ENCODE measurements at places on chromosomes 1 and 21.

- DNase-seq, result peak; percentile 51
Observed at GRCh38 chr1:85201340-85202091, 700 bp upstream of the SYDE2 start.

GRCh38 chr1:8733484-8733883 is 84.0 kb downstream of the RERE start:
- DNase-seq, result no peak

DNA sequence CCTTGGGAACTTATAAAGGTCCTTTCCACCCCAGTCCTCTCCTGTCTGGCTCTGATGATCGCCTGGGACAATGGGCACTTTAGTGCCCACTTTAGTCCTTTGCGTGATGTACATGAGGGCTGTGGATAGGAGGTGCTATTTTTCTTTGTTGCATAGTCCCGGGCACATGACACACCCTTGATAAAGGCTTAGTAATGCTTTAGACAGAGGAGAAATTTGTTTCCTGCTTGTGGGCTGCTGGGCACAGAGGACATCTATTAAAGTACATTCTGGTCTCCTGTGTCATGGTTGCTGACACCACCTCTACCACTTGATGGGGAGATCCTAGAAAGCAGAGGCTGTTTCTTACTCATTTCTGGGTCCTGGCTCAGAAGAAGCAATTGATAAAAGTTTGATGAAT is 5.4 kb upstream of the KNCN start:
- no peak for DNase-seq

GRCh38 chr1:163656095-163656759 is 334.5 kb downstream of the NUF2 start:
- DNase-seq, result no peak

- DNase-seq, result no peak
Observed at GRCh38 chr1:70441392-70442035, 30.4 kb downstream of the CTH start.

- DNase-seq, result no peak
Observed at GRCh38 chr1:17690906-17691634, 64.1 kb upstream of the ACTL8 start.

DNA sequence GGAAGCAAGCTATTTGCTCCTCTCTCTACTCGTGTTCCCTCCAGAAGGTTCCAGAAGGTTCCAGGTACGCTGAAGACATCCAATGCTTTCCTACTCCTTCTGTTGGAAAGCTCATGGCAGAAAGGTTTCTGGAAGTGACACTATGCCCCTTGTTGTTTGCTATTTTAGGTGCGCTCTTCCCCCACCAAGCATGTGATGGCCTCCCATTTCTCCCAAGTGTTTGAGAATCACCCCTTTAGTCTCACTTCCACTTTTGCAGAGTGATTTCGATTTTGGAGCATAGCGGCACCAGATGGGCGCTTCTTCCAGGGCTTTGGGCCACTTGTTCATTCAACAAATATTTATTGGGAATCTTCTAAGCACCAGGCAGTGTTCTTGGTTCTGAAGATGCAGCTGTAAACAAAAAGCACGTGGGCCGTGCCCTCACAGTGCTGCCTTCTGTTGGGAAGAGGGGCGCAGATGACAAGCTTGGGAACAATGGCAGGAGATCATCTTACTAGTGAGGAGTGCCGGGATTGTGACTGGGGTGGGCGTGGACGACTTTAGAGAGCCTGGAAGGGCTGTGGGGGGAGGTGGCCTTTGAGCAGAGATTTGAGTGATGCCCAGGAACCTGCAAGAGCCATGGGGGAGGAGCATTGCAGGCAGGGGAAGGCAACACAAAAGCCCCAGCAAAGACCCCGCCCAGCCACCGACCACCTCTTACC is 43.0 kb upstream of the TARDBP start:
- DNase-seq, result no peak

DNA sequence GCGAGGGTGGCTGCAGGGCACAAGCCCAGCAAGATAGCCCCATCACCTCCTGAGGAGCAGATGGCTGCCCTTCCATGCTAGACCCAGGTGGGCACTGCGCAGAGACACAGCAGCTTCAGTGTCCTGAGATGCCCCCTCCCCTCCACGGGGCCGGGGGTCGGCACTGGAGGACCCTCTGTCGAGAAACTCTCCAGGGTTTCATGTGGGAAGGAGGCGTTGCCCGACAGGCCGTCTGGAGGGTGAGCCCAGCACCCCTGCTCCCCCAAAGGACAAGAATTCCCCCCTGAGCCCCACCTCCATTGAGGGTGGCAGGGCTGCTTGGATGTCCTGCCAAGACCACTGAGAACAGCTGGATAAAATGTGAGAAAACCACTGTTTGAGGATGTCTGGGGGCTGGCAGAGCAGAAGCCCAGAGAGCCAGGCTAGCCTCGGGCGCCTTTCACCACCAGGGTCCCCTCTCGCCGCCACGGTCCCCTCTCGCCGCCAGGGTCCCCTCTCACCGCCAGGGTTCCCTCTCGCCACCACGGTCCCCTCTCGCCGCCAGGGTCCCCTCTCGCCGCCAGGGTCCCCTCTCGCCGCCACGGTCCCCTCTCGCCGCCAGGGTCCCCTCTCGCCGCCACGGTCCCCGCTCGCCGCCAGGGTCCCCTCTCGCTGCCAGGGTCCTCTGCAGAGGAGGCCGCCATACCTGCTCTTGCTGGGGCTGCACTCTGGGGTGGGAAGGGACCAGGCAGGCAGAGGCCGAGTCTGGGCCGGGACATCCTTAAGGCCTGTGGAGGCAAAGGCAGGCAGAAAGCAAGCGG is 44.2 kb downstream of the SLC19A1 start:
- DNase-seq, result no peak

- DNase-seq, result no peak
Observed at GRCh38 chr1:43439781-43440180, 13.9 kb downstream of the HYI start.

DNA sequence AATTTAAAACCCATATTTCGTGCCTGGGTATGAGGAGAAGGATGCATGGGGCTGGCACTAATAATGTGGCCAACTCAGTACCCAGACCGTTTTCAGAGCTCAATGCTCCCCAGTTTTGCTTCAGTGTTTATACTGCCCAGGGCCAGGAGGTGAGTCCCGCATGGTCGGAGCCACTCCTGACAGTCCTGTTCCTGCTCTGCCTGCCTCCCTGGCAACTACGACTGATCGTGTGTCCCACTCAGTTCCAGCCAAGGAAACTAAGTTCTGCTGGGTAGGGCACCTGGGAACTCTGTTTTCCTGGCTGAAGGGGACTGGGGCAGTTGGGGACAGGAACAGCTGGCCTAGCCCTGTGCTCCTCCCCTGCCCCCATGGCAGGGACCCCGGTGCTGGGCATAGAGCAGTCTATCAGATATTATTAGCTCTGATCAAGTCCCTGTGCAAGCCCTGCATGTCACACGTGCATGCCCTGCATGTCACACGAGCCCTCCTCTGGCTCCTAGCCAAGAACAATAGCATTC is 19.2 kb downstream of the S100A7 start:
- no peak for DNase-seq

DNA sequence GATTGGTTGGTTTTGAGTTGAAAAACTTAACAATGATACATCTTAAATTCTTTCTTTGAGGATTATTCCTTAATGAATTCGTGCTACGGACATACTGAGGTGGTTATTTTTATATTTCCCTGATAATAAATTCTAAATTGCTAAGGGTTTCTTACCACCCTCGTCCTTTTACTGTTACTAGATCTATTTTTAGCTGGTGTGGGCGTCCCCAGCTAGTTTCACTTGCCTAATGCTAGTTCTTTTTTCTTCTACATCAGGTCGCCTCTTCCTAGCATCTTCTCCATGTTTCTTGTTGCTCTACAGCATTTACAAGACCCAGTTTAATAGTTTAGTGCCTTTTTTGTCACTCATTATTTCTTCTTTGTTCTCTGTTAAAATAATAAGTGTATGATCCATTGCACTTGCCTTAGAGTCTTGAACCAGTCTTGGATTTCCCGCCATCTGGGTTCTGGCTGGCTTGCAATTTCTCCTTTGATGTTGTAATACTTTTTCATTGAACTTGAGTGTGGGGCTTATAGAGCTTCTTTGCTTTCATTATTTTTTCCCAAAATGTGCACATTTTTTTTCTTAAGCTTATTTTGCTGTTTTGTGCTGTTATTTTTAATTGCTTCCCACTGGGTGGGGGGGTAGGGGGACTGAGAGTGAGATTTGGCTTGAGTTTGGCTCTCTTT is 677 bp upstream of the HSD11B1 start:
- DNase-seq, result no peak

DNA sequence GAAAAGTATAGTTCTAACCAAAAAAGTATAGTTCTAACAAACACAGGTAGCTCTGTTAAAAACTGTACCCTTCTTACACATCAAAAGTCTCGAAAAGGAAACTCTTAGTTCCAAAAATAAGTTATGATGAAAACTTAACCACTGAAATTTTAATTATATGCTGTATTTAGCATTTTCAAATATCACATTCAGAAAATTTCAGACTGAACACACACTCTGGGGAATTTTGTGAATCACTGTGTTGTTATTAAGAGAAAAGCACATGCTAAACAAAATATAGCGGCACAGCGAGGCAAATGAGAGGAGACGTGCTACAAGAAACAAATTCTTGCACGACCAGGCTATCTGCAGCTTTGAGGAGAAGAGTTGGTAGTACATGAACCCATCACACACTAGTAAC is 30.4 kb downstream of the VAV3 start:
- no peak for DNase-seq

DNA sequence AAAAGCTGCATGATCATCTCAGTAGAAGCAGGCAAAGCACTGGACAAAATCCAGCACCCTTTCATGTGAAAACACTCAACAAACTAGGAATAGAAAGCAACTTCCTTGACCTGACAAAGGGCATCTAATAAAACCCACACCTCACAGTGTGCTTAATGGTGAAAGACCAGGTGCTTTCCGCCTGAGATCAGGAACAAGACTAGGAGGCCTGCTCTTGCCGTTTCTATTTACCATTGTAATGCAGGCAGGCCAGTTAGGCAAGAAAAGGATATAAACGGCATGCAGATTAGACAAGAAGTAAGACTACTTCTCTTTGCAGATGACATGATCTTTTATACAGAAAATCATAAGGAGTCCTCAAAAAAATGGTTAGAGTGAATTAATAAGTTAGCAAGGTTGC is 37.2 kb downstream of the SLC37A1 start:
- DNase-seq, result no peak

DNA sequence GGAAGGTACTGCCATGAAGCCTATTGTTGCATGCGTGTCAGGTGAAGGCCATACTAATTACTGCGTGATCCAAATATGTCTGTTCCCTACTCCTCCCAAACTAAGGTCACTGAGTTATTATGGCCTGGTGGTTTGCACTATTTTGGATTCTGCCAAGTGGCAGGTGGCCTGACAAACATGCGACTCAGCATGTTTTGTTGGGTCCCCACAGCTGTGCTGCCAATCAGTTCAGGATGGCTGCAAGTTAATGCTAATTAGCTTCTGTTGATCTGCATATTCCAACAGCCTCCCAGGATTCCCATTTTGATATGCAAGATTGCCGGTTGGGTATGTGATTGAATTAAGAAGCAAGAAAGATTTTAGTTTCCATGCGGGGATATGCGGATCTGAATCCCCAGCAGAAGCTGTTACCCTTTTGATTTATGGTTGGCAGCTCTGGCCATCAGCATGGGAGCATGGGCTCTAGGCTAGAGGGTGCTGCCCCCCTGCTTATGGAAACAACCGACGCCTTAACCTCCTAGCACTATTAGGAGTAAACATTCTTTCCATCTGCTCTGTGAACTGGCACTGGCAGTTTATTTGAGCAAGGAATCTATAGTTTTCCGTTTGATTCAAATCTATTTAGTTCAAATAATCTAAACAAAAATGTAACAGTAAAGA is 429.8 kb upstream of the C1orf87 start:
- DNase-seq, result no peak

DNA sequence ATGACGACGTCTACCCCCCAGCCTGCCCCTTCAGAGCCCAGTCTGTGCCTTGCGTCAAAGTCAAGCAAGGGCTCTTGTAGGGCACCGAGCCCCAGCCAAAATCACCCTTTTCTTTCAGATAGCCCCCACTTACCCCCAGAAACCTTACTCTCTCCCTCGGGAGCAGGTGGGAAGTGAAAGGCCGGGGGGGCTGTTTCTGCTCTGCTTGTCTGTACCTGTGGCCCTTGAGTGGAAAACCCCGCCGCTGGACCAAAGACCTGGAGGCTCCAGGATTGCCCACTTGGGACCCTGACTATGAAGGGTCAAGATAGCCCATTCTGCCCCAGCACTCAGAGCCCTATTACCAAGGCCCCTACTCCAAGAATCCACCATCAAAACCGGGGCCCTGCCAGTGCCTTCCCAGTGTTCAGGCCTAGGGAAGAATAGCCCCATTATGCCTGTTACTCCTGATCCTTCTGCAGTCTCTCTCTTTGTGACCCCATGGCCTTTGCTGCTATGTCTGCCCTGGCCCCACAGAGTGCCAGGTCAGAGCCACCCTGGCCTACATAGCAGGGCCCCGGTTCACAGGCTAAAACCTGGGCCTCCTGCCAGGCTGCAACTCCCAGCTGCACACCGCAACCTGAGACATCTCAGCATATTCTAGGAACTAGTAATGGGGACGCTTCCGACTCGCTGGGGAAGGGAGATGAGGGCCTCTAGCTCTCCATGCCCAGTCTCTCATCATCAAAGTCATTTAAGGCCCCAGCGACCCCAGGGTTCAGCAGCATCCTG is 22.2 kb upstream of the HPDL start:
- DNase-seq, result no peak

- DNase-seq, result no peak
Observed at GRCh38 chr1:233105225-233105624, 154.8 kb downstream of the NTPCR start.

DNA sequence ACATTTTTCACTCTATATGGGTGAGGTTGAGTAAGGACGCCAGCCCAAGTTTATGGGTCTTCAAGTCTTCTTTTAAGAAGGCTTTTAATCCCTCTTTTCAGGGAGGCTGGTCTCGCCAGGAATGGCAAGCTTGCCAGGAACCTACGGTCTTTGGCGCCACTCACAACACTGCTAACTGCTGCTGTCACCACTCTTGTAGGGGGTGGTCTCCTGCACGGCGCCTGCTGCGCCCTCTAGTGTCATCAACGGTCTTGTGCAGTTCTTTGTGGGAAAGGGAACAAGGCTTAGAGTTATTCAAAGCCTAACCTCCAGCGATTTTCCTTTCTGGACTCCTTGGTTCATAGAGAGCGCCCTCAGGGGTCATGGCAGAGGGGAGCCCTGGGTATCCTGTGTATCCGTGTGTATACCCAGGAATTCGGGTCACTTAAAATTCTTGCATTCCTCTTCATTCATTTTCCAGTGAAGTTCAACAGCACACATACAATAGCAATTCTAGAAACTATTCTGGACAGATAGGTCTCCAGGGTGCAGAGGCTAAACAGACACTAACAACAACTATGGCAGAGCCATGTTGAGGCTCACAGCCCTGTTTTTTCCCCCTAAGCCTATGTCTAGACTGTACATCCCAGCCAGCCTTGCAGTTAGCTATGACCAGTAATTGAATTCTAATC is 392.8 kb upstream of the CAMK1G start:
- no peak for DNase-seq

Data from HS-27A (cell line).